Activated CD4-positive, CD25-positive, alpha-beta regulatory T cell treated with anti-CD3 and anti-CD28 coated beads, Interleukin-2, amount 50 U/mL, for 24 hours (primary cell): ENCODE measurements at places on chromosomes 2 and 18.

- ATAC-seq = no peak
Measured at GRCh38 chr2:177638507-177638906, 245.9 kb downstream of the AGPS start.

DNA sequence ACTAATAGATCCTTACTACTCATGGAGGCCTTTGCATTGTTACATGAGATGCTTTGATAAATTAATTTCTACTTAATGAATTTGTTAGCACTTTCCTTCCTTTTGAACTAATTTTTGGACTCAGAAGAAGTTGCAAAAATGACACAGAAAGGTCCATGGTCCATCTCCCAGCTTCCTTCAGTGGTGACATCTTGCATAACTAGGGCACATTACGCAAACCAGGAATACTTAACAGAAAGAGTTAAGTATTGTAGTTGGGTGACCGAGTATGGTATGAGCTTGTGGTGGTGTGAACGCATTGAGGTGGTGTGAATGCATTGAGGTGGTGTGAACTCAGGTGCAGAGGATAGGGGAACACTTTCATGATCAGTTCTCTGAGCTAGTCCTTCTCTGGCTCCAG is 151.1 kb upstream of the TWIST2 start:
- ATAC-seq = no peak

- ATAC-seq = no peak
Measured at GRCh38 chr2:231244382-231245248, 46.2 kb downstream of the ARMC9 start.

- ATAC-seq = no peak
Measured at GRCh38 chr2:171271971-171272436, 111.3 kb upstream of the TLK1 start.

DNA sequence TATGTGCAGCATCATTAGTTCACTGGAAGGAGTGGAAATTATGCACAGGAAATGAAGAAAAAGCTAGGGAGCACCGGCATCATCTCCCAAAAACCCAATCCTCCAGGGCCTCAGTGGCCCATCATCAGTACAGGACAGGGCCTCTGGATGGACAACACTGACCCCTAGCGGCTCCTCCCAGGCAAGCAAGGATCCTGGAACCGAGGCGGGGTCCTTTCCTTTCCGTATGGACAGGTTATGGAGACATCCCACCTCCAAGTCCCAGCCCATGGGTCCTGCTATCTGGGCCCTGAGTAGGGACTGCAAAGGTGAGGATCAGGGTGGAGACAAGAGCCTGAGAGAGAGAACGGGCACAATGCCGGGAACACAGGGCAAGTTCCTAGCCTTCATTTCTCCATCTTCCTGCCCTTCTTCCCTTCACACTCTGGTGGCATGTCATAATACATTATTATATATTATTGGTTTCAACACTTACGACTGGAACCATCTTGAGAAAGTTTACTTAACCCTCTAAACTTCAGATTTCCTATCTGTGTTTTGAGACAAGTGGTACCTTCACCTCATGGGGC is 68.2 kb downstream of the ZNF516 start:
- ATAC-seq = no peak

DNA sequence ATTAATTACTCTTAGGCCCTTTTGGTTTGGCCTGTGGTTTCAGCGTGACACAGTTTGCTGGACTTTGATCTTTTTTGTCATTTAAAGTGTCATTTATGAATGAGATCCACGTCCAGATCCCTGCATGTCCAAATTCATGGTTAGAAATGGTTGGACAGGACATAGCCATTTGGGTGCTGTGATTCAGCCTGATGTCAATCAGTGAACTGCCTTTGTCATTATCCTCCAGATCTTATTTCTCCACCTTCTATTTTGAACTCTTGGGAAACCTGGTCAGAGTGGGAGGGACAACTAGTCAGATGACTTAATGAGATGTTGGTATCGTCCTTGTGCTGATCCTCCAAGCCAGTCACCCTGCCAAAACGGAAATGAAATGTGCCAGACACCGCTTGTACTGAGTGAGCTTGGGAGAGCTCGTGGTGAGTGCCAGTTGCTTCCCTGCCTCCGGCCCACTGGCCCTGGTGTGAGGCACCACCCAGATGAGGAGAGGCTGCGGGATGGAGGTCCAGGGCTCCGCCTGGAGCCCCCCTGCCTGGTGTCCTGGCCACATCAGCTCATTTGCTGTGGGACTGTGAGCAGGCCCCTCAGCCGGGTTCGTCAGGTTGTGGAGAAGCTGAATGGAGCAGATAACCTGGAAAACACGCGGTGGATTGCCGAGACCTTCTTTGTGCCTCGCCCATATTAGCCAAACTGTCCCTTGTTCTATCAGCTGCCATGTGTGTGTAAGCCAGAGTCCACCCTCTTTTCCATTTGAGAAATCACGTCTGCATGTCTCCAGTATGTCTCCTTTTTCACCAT is 70.1 kb downstream of the DGKD start:
- ATAC-seq = no peak

DNA sequence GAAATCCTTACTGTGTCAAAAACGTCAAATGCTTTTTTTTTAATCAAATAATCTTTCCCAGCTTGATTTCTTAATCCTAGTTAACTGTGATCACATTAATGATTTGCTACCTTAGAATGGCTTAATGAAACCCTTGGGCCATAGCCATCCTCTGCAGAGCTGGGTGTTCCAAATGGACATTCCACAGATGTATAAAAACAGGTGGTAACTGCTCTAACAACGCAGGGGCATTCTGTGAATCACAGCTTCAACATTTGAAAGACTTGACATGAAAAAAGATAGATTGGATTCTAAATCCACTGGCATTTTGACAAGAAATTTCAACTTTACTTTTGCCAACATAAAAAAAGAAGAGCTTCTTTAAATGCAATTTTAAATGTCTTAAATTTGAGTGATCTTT is 69.8 kb upstream of the RASGRP3 start:
- no peak for ATAC-seq

DNA sequence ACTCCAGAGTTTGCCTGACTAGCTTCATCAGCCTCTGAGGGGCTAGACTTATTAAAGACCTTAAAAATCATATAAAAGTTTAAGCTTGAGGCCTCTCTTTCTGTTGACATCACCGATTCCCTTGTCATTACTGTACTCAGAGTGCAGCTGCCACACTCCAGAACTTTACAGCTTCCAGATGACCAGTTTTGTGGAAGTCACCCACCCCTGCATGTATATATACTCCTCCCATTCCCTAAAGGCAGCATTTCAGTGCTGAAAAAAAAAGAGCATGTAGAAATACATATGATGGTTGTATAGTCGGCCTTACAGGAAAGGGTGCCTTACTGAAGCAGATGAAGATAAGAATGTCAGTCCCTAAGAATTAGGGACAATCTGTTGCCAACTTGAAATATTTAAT is 117.3 kb downstream of the FEZ2 start:
- ATAC-seq = no peak

DNA sequence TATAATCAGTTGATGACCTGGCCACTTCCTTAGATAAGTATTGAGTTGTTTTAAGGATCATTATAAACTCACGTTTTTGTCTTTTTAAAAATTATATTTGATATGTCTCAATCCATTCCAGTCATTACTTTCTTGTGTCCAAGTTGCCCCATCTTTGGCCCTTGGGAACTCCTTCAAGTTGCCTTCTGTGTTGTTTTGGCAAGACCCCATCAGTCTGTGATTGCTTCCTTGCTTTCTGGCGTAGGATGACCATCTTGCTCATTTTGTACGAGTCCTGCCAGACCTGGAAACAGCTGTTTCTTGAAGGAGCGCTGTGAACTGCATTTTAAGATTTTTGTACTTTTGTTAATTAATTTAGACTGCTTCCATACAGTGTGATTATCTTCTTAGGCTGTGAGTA is 68.9 kb upstream of the ITM2C start:
- no peak for ATAC-seq

- no peak for ATAC-seq
Measured at GRCh38 chr2:120604767-120605166, 130.9 kb upstream of the GLI2 start.

DNA sequence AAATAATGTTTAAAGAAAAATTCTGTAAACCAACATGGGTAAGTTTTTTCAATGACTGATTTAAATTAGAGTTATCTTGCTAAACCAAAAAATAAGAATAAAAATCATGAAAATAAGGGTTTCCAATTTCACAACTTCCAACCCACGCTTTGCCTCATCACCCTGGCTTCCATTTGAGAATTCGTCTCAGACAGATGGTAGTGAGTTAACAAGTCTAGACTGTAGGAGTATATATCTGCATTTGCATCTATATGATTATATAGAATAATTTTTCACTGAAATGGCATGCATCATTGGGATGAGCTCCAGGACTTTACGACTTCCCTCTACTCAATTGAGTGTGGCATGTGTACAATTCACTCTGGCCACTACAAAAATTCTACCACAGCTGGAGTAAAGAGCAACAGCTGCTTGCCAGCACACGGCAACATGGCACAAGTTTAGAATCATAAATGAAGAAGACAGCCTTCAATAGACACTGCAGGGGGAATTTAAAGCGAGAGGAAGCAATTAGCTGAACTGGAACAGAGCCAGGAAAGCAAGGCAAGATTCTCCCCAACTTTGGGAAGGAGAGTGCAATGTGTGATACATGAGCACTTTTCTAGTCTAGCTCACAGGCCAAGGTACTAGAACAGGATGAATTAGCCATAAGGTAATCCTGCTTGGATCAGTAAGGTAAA is 1673.5 kb upstream of the CELF4 start:
- no peak for ATAC-seq

DNA sequence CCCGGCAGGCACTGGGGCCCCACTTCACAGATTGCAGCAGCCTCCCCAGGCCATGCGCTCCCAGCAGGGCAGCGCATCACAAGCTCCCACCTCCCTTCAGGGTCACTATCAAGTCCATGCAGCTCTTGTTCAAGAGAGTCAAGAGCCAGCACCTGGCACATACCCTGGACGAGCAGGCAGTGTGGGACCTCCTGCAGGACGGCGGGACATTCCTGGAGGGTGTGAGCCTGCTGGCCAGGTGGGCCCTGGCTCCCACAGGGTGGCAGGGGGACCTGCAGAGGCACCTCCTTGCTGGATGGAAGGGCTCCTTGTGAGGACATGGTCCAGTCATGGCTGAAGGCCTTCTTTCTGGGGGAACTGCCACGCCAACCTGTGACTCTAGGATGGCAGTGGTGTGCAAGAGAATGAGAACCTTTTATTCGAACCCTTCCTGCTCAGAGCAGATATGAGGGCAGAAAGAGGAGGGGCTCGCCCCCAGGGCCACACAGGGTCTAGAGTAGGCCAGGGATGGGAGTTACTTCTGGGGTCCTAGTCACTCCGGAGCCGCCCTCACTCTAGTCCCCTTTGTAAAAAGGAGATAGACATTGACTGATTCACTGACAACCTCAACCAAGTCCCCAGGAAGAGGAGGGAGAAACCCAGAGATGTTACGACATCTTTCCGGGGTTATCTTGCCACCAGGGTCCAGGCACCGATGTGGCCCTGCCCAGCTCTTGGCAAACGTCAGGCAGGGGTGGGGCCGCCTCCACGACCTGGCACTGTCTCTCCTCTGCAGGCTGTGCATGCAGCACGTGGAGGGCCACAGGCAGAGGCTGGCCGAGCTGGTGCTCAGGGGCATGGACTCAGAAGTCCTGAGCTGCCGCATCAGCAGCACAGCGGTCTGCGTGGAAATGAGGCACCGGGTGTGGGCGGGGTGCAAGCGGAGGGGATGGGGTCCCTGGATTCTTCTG is 31.3 kb downstream of the HJURP start:
- ATAC-seq = no peak

DNA sequence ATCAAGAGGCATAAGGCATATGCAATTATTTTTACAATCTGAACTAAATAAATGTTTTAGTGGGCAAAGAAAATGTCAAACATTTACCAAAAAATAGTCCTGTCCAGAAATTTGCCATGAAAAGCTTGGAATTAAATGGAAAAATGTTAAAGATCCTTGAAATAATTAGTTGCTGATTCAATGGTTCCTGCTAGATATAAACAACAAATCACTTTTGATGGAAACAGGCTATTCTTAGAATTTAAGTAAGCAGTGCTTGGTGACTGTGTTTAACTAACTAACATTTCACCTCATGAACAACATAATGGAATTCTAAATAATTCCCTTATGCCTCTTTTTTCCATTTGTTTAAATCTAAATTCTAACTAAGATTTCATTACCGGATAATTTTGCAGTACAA is 3.9 kb downstream of the RND3 start:
- no peak for ATAC-seq

DNA sequence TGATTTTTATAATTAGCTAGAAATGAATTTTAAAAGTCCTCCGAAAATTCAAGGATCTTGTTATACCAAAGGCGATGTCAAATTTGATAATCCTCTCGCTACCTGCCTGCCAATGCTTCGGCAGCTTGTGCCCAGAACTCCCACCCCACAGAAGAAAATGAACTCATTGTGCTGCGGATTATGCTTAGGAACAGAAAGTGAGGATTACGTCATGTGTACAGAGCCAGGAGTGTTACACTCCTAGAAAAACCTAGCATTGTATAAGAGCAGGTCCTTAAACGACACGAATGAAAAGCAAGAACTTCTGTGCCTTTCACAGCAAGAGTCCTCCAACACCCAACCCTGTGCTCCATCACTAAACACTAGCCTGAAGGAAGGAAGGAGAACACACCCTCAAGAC is 168.3 kb downstream of the RNF152 start:
- ATAC-seq = no peak

DNA sequence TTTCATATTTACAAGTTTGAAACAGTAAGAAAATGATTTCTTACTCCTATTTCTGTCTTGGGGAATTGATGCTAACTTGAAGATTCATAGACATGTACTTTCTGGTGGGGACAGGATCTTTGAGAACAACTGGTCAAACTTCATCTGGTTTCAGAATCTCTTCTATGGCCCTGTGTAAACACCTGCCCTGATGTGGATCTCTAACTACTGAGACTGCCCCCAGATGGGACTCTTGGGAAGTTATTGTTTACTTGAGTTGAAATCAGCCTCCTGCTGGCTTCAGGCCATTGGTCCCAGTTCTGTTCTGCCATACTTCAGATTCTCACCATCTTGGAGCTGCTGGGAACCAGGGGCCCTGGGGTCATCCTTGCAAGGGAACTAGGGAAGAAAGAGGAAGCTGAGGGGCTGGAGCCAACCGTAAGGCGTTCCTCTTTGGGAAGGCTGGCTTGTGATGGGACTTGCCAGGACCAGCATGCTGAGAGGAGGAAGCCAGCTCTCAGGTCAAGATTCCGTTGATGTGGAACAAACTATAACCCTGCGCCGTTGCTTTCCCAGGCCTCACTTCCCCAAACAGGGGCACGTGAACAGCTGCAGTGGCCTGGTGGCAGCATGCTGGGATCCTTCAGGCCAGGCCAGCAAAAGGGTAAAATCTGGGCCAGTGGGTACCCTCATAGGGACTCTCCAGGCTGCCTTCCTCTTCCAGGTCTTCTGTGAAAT is 135.5 kb upstream of the CXCR4 start:
- ATAC-seq = no peak

- no peak for ATAC-seq
Measured at GRCh38 chr18:57094175-57094574, 52.7 kb upstream of the BOD1L2 start.
